ENCODE measurements at places on chromosomes 4 and X.

DNA sequence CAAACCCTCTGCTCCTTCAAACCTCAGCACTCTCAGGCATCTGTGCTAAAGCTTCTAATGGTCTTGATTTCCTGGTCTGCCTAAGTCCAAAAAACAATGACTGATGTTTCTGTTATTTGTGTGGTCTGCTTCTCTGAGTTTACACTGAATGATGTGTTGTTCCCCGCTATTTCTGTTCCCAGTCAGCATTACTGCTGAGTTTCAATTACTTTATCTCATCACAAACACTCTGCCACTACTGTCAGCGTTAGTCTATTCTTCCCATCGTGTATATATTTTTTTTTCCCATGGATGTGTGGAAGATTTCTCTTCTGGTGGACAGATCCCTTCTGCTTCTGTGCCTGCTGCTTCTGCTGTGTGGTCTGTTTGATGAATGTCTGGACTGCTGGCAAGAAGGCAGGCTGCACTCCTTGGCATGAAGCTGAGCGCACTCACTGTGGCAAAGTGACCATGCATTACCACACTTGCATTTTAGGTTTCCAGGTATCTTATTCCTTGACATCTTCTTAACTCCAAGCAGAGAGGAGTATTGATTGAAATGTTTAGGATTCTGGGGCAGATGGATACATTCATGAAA is 106.9 kb upstream of the PAQR3 start:
- no peak for DNase-seq

DNA sequence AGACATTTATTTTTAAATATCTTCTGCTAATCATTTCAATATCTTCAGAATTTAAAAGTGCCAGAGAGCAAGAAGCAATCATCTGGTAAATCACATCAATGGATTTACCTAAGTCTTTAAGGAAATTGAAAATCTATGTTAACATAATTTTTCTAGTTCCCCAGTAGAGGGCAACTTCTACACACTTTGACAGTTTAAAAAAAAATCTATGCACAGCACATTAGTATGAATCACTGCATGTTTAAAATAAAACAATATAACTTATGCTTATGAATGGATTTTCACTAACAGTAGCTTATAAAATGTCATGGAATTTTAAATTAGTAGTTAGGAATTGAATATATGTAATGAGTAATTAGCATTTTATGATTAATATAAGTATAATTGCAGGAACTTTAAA is 126.5 kb downstream of the REELD1 start:
- DNase-seq: no peak

DNA sequence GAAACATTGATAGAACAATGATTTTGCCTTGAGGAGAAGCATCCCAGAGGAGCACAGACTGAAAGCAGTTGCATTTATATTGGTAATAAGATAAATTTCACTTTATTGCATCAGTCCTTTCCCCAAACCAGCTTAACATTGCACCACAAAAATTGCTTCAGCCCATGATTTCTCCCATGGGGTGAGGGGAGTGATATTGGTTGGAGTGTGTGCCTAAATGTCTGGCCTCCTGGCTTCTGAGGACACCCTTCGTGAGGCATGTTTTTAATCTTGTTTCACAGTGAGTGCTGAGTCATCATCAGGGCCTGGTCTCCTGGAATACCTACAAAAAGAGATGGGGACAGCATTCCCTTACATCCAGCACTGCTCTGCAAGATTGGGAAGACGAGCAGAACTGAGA is 487.9 kb downstream of the C4orf33 start:
- DNase-seq: no peak

DNA sequence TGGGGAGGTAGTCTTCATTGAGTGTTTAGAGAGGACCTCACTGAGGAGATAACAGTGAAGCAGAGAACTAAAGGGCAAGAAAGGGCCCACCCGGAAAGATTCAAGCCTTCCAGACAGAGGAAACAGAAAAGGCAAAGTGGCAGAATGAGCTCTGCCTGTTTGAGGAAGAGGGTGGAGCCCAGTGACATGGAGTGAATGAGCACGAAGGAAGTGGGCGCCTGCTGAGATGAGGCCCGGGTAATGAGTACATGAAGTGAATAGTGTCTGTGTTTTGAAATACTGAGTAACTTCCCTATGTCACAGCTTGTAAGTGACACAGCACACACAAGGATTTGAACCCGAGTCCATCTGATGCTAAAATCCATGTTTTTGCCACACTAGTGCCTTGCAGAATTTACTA is 32.5 kb upstream of the TLR2 start:
- no peak for DNase-seq

DNA sequence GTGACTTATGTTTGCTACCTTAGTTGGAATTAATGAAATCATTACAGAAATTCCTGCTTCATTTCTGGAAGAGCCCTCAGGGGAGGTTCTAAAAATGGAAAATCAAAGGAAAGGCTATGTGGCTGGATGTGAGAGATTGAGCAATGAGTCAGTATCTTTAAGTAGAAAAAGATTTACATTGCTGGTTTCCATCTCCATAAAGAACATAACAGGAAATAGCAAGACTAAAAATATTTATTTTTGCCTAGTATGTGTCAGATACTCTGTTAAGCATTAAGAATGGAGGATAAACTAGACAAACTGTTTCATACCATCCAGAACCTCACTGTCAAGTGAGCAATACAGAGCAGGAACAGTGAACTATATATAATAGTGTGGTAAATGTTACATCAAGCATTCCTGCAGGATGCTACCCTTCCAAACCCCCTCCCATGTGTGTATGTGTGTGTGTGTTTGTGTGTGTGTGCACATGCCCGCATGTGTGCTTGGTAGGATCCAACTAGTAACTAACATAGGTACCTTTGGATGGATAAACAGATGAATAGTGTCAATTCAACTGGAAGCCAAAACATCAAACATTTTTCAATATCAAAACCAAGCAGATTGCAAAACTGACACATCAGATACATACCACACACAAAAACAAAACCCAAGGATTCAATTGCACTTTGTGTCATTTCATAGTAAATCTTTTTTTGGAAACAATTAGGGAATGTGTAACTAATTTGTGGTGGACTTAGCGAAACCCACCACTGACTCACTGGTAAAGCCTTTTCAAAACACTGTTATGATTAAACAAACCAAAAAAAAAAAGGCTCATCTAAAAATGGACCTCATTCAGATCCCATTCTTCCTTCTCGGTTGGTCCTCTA is 223.4 kb downstream of the SHROOM3 start:
- DNase-seq: no peak

DNA sequence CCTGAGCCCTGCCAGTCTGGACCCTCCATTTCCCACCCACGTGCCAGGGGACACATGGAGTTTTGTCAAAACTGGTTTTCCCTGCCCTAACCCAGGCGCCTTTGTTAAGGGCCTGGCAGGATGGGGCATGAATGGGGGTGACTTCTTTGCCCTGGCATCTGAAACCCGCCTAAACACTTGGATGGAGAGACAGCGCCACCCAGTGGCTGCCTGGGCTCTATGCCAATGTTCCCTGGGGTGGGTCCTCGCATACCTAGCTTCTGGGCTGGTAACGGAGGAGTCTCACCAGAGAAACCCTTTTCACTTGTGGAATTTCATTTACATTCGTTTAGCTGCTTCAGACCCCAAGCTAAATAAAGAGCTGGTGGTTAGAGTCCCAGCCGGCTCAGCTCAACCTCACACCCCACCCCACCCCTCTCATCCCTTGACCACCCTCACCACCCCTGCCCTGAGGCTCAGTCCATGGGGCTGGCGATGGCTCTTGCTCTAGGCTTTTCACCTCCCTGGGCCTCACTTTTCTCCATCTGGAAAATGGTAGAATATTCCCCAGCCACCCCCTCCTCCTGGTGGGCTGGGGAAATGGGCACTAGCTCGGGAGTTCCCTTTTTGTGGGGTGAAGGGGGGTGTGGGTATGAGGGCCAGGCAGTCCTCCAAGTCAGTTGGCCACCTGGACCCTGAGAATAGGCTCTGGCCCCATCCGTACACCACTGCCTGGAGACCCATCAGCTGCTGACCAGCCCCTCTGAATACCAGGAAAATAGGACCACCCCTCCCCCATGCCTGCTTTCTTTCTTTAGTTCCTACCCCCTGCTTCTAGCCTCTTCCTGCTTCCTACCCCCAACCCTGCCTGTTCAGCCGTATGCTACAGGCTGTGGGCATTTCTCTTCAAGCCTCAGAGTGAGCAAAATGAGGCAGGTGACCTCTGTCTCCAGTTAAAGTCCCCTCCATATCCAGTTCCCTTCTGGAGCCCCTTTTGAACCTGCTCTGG is 57.1 kb upstream of the PJA1 start:
- no peak for DNase-seq

DNA sequence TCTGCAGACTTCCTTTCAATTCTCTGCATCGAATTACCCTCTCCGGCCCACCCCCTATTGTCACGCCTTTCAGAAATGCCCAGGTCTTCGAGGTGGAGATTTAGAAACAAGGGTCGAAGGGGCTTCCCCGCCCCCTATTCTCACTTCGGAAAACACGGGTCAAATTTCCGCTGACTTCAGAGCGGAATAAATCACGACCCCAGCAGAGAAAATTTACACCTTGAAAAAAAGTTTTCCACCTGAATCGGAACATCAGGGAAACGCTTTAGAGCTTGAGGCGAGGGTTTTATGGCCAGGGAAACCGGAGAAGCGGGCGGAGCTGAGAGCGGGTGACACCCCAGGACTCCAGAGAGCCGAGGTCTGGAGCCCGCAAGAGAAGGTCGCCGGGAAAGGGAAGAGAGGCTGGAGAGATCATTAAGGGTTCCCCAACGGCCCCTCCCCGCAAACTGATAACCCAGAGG is 1.6 kb downstream of the SHISA3 start:
- no peak for DNase-seq

All from NCI-H774 (cell line).